Activated CD4-positive, alpha-beta memory T cell treated with anti-CD3 and anti-CD28 coated beads, Interleukin-2, amount 10 ng/mL, durations not matched to agents 7 days and 5 days (primary cell): ENCODE measurements at places on chromosomes 7 and 10. TPM values are rescaled to one million over a fixed set of nuclear protein-coding genes. Genes with fewer than 3 reads are reported as not detected.

Gene SPDYE5
- total RNA-seq = not detected

Gene PAPOLB
- total RNA-seq = not detected

Gene CLCN1
- total RNA-seq = 0.10 TPM

Gene RAPGEF5
- 0.93 TPM for total RNA-seq
